ENCODE measurements at places on chromosomes 1 and 21.

DNA sequence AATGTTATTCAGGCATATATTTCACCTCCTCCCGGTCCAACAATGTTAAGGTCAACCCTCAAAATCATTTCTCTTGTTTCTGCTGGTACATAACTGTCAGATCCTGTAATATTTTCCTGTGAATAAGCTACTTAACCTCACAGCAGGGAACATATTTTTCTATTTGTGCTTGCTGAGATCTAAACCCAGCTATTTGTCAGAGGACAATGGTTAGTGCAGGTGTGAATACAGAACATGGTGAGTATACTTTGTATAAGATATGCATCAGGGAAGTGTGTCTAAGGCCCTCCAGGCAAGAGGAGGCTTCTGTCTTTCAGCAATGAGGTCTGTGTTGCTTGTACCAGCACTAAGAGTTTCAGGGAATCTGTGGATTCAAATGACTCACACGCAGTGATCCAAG is 970.6 kb downstream of the NCAM2 start:
- DNase-seq: no peak

DNA sequence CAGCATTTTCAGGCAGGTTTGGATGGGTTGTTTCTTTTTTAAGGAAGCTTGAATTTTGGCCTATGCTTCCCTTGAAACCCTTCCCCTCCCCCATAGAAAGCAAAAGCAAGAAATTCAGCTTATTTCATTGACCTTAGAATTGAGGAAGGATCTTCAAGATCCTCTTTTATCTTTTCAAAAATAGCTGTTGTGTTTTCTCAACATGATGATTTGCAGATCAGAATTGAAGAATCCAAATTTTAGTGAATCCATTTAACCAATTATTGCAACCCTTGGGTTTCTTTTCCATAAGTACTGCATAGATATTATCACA is 73.7 kb downstream of the LRRC8C start:
- no peak for DNase-seq

DNA sequence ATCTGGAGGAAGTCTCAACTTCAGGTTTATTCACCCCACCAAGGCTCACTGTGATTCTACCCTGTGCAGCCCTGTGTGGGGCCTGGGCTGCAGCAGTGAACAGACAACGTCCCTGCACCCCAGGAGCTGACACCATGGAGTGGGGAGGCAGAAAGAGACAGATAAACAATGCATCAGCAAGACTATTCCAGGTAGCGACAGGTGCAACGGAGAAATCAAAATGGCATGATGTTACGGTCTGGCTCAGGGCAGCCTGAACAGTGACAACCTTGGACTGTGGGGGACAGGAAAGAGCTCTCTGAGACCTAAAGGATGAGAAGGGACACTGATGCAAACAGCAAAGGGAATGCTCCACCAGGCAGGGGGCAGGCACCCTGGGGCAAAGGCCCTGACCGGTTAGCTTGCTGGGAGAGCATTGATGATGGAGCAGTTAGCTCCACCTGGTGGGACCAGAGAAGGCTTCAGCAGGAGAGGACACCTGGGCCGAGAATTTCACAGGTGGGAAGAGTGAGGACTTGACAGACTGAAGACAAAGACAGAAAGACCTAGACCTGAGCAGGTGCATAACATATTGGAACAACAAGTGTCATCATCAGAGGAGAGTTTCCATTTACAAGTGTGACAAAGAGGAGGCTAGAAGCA is 589.9 kb downstream of the MATN1 start:
- no peak for DNase-seq

GRCh38 chr1:237713916-237714315 is 176.8 kb downstream of the ZP4 start:
- DNase-seq: no peak

DNA sequence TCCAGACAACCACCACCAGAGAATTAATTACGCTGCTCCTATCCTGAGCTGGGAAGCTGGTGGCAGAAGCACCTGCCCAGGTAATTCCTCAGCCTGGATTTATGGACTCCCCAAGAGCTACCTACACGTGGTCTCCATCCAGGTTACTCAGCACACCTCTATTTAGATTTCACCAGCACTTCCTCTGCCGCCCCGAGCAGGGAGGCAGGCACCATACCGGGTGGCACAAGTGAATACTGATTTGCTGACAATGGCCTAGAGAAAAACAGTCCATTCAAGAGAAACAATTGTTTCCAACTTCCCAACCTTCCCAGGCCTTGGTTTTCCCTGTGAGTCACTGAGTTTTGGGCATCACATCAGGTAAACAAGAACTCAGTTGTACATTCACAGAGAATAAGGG is 134.3 kb downstream of the MATN1 start:
- no peak for DNase-seq

- DNase-seq: no peak
Measured at GRCh38 chr1:51906306-51907078, 28.0 kb upstream of the NRDC start.

Measured in WTC11 (cell line).